A172 (cell line): ENCODE measurements at places on chromosomes 3 and 15. TPM values are rescaled to one million over a fixed set of nuclear protein-coding genes. Genes with fewer than 3 reads are reported as not detected.

The TM4SF4 gene
- total RNA-seq = not detected in 2 replicates

The KIF9 gene
- total RNA-seq = 9.1 and 12.2 TPM in 2 replicates

The GUCA1C gene
- total RNA-seq = not detected in 2 replicates

The GOLGA6B gene
- total RNA-seq = not detected in 2 replicates

The SLC28A1 gene
- total RNA-seq = not detected in 2 replicates

The TMOD3 gene
- total RNA-seq = 46.5 and 54.7 TPM in 2 replicates

The LRRC31 gene
- total RNA-seq = not detected in 2 replicates

The TICRR gene
- total RNA-seq = 6.4 and 7.0 TPM in 2 replicates

The ATP10A gene
- not detected in 2 replicates for total RNA-seq

The PLSCR2 gene
- total RNA-seq = not detected in 2 replicates

The TMEM41A gene
- 11.0 and 13.2 TPM in 2 replicates for total RNA-seq

The ATP13A4 gene
- not detected in 2 replicates for total RNA-seq

The CTXN2 gene
- total RNA-seq = 0.05 TPM in 1 of 2 replicates, not detected in the other

The CFAP100 gene
- not detected in 2 replicates for total RNA-seq

The GOLGA8M gene
- 0.79 TPM in 1 of 2 replicates, not detected in the other for total RNA-seq
